Thoracic aorta (tissue), 2 donors: ENCODE measurements at places on chromosomes 7 and 10. TPM values are rescaled to one million over a fixed set of nuclear protein-coding genes. Genes with fewer than 3 reads are reported as not detected.

The OR2A5 gene
- total RNA-seq: not detected

The NAT16 gene
- not detected for total RNA-seq

The MYH16 gene
- total RNA-seq: not detected

The C7orf33 gene
- not detected for total RNA-seq

The ECHDC3 gene
- 12.2 TPM for total RNA-seq

The CLEC5A gene
- total RNA-seq: 3.7 TPM

The COL28A1 gene
- 2.4 TPM for total RNA-seq

The GFRA1 gene
- 9.3 TPM for total RNA-seq

The CALML3 gene
- total RNA-seq: not detected

The DYDC2 gene
- not detected for total RNA-seq

The SLC39A12 gene
- total RNA-seq: not detected

The FAM13C gene
- total RNA-seq: 30.9 TPM

The ANKRD22 gene
- total RNA-seq: not detected

The IFIT2 gene
- total RNA-seq: 17.1 TPM

The SPDYE2 gene
- not detected for total RNA-seq

The ODAD2 gene
- total RNA-seq: 0.54 TPM

The MOGAT3 gene
- total RNA-seq: not detected

The SEC31B gene
- 12.7 TPM for total RNA-seq

The CEP55 gene
- total RNA-seq: not detected

The SFTPD gene
- 2.6 TPM for total RNA-seq

The SCIN gene
- 0.49 TPM for total RNA-seq

The LRRD1 gene
- not detected for total RNA-seq

The C10orf62 gene
- not detected for total RNA-seq

The VGF gene
- total RNA-seq: not detected
